Hippocampal formation (tissue), 2 donors: ENCODE measurements at places on chromosomes 1 and 21.

GRCh38 chr21:39707316-39707715 is 37.7 kb upstream of the IGSF5 start:
- DNase-seq, result no peak

DNA sequence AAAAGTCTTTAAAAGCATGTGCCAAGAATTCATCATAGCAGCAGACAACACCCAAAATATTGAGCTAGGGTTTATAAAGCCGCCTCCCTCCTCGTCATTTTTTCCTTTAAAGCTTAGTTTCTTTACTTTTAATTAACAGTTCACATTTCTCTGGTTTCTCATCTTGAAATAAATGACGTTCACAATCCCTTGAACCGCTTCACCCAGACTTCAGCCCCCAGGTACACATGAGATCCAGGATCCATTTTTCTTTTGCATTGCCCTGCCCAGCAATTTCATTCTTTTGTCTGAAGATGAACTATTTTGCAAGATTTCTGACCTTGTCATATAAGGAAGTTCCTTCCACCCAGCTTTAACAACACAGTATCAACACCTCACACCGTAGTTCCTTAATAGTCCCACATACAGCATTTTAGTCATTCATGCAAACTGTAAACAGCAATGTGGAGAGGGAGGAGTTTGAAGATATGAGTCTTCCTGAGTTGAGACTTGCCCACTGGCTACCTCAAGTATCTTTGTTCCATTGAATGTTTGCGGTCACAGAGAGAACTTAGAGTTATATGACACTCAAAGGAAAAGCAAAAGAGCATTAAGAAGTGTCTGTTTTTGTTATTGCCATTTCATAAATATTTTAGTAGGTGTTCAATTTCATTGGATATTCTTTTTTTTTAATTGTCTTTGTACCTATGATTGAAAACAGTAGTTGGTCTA is 35.3 kb upstream of the CACYBP start:
- DNase-seq, result no peak

DNA sequence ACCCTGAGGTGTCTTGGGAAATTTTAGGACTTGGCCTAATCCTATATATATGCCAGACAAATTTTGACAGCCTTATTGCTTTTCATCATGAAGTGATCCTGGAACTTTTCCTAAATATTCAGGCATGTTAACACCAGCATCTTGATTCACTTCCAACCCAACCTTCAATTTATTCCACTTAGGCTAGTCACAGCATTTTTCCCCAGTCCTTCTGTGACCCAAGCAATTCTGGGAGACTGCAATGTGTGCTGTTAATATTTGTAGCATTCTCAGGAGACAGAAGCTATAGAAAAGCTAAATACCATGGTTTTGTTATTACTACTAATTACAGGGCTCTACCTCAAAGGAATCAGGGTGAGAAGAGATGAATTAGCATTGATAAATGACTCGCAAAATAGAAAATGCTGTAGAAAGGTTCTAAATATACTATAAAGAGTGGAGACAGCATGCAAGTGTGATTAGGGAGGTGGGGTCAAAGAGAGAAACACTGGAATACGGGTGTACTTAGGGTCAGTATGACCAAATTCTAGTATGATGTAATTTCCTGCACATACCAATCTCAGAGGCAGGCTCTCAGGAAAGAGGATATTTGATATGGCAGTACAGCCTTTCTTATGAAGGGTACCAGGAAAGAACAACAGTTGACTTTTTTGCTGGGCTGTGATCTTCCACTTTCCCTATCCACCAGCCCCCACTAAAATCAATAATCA is 29.1 kb downstream of the PRRX1 start:
- no peak for DNase-seq

DNA sequence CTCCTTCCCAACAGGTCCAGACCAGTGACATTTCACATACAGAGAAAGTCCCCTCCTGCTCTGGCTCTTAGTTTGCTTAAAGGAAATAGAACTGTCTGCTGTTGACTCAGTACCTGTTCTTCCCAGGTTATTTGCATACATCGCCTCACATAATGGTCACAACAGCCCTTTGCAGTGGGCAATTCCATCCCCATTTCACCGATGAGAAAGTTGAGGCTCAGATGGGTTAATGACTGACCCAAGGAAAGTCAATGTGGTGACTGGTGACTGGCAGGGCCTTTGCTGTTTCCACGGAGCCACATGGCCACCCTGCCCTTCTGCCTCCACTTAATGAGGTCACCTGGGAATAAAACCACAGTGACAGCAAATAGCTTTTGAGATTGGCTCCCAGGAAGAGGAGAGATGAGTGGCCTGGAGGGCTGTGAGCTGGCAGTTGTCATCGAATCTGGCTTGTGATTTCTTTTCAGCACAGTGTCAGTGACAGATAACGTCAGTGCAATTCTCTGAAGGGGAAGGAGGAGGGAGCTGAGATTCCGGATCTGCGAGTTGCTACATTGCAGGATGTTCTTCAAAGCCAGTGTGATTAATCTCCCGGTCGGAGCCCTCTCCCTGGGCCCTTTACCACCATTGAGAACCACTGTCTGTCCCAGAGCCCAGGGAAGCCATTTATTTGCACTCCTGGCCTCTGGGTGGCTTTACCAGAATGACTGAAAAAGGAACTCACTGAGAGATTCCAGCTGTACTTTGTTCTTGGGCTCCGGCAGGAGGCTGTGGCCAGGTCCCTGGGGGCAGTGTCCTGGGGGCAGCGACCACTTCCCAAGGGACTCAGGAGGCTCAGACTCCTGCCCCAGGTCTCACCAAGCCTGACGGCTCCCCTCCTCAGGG is 117.2 kb downstream of the CNIH3 start:
- DNase-seq, result no peak

DNA sequence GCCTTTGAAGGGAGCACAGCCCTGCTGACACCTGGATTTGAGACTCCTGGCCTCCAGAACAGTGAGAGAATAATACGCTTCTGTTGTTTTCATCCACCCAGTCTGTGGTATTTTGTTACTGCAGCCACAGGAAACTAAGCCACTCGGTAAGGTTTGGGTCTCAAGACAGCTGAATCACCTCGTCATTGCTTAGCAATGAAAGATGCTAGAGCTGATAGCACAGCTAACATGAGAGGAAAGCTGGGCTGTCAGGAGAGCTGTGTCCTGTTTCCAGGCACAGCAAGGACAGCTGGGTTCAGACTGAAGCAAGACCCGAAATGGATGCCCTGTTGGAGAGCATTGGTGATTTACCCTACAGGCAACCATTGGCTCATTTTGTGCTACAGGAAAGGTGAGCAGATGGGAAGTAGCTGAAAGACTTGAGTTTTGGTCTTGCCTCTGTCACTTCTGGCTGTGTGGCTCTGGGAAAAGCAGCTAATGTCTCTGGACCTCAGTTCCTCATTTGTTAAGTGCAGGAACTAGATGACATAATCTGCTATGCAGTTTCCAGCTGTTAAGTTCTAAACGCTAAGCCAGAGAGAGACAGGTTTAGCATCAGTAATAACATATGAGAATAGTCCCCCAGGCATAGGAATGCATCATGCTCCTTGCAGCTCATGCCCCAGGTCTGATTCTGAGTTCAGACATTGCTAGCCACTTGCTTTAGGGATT is 58.0 kb downstream of the CLIC6 start:
- no peak for DNase-seq
